ENCODE measurements at places on chromosomes 11 and 22.

GRCh38 chr11:69541501-69542313, 60.2 kb downstream of the LINC01488 start:
- peak; percentile 43 for DNase-seq

DNA sequence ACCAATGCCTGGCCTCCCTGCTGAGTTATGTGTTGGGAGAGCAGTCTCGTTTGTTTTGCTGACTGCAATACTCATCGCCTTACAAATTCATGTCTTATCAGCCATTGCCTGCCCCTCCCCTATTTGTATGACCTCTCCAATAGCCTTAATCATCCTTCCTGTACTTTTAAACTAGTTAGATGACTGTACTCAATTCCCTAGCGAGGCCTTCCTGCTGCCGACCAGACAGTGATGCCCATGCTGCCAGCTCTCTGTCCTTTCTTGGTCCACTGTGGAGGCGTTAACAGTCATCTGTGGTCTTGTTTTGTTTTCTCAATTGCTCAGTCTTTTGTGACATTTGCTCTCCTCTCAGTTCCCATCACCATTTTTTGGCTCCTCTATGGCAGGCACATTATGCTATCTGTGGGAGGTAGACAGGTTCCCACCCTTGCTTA, 20.3 kb upstream of the YPEL1 start:
- no peak for DNase-seq

GRCh38 chr22:41600976-41601375, 11.3 kb upstream of the PMM1 start:
- DNase-seq: no peak

DNA sequence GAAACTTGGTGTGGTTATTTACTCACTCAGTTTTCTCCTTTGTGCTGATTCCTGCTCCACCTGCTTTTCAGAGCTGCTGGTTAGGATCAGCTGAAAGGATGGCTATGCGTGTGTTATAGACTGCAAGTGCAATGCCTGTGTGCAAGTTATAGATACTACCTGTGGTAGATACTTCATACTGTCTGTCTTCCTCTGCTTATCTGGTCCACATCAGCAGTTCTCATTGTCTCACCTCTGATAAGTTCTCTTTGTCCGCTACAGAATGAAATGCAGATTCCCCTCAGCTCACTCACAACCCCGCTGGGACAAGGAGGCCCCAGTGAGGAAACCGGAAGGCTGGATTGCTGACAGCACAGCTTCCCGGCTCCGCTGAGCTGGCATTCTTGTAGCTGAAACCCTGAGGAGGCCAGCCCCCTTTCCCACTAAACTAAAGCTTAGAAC, 37.5 kb upstream of the LYVE1 start:
- no peak for DNase-seq

- no peak for DNase-seq
These were observed 83.6 kb downstream of the CLPB start for GRCh38 chr11:72350752-72351151.

DNA sequence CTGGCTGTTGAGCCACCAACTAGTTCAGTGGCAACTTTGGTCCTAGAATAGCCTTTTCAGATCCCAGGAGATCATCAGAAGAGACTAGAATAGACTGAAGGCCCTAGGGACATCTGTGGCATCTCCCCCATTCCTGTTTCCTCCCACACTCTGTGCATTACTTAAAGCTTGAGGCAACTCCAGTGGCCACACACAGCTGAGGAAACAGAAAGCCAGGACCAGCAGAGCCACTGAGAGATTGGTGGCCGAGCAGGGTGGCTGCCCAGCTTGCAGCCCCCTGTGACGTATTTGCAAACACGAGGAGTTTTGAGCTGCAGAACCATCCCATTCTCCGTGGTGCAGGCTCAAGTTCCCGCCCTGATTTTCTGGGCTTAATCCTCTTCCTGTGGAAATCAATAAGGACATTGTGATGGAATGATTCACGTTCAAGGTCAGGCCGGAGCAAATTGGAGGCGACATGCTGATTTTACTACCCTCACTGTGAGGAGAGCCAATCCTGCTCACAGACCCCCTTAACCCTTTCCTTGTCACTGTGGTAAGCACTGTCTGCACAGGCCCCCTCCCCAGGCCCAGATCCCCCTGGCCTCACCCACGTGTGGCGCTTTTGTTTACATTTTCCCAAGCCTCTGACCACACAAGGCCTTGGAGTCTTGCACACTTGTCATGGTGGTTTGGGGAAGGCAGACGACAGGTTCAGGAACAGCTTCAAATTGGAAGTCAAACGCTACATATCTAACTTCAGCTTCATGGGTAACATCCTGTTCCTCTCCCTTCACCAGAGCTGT, 69.1 kb upstream of the MYOD1 start:
- DNase-seq: no peak

DNA sequence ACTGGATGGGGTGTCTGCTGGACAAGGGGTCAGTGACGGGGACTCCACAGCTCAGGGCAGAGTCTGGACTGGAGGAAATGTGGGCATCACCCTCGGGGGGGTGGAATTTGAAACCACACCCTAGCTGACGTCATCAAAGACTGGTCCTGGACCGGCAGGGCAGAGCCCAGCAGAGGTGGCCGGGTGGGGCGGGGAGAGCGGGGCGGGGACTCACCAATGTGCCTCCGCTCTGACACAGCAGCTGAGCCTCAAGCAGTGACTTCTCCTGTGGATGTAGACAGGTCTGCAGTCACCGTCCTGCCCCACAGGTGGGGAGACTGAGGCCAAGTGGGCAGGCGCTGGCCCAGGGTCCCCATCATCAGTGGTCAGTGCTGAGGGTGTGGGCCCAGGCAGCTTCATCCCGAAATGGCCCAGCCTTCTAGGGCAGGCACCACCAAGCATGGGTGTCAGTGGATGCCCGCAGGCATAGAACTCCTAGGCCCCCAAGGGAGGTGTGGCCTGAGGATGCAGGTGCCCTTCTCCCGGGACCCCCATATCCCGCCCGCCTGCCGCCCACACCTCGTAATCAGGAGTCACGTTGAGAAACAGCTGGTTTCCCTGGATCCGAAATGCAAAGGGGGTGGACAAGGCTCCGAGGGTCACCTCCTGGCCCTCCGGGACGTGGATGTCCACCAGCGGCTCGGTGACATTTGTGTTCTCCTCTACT, 603 bp downstream of the CDHR5 start:
- no peak for DNase-seq

- no peak for DNase-seq
These were observed 238.0 kb upstream of the PLET1 start for GRCh38 chr11:112498701-112499100.

GRCh38 chr22:25840167-25840566, 98.2 kb downstream of the MYO18B start:
- no peak for DNase-seq

- no peak for DNase-seq
These were observed 12.7 kb upstream of the TSGA10IP start for GRCh38 chr11:65932558-65932919.

GRCh38 chr11:101446238-101446637, 137.6 kb downstream of the TRPC6 start:
- no peak for DNase-seq

DNA sequence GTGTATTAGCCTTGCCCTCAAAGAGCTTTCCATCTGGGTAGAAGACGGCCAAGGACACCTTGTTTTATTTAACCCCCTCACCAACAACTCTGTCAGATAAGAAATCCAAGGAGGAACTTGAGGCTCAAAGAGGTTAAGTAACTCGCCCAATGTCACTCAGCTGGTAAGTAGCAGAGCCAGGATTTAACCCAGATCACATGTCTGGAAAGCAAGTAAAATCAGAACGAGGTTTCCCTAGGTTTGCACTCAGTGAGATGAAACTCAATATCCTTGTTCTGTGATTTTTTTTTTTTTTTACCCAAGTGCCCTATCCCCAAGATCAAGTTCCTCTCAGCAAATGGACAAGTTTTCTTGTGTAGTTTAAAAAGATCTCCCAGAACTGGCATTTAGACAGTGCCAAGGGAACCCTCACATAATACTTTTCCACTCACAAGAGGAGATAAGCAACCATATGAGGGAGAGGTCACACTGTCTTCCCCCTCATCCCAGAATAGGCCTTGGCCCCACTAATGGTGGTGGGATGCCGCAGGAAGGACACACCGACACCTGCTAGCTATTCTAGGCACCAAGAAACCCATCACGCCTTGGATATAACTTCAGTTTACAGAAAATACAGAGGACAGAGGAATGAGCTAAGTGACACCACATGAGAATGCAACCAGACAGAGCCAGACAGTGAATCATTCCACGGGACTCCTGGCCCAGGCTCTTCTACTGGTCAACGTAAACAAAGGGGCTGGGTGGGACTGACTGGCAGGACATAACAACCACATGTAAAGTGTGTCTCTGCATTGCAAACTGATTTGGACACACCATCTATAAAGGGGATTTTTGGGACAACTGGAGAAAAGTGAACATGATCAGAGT, 8.6 kb upstream of the ARAP1 start:
- no peak for DNase-seq

- DNase-seq: no peak
These were observed 108.8 kb downstream of the TENM4 start for GRCh38 chr11:79332017-79332416.

- no peak for DNase-seq
These were observed 15.1 kb downstream of the IFT27 start for GRCh38 chr22:36760786-36761185.

- DNase-seq: no peak
These were observed 124.5 kb upstream of the TMEM45B start for GRCh38 chr11:129691142-129691541.

DNA sequence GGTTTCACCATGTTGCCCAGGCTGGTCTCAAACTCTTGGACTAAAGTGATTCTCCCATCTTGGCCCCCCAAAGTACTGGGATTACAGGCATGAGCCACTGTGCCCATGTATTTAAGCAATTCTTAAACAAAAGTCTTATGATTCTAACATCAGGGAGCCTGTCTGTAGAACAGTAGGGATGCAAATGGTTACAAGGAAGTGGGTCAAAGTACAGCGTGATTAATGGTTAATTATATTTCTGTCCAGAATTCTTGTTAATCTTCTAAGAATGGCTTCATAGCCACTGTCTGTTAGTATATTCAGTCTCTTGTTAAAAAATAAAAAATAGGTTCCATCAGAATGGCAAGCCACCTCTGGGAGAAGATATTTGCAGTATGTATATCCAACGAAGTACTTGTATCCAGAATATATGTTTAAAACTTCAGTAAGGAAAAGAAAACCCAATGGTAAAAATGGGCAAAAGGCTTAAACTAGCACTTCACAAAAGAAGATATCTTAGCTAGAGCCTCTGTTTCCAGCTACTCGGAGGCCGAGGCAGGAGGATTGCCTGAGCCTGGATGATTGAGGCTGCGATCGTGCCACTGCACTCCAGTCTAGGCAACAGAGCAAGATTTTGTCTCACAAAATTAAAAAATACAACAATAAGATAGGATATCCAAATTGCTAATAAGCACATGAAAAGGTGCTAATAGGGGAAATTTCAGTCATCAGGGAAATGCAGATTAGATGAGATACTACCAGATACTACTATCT, 22.9 kb downstream of the ATG13 start:
- DNase-seq: no peak

GRCh38 chr22:48238284-48238915, 1476.0 kb downstream of the TBC1D22A start:
- DNase-seq: no peak

DNA sequence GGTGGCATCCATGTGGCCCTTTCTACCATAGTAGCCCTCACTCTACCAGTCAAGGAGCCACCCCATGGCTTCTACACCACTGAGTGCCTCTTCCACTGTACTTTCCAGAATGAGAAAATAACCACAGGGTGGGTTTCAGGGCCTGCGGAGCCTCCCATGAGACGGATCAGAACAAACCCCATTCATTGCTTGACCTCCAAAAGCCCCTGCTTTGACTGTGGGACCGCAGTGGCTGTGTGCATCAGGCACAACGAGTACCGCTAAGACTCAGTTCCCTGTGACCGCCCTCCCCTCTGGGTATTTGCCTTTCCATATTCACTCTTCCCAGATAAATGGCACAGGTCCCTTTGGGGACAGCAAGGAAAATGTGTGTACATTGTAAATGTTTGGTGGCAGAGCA, 11.5 kb upstream of the MRGPRF start:
- no peak for DNase-seq

DNA sequence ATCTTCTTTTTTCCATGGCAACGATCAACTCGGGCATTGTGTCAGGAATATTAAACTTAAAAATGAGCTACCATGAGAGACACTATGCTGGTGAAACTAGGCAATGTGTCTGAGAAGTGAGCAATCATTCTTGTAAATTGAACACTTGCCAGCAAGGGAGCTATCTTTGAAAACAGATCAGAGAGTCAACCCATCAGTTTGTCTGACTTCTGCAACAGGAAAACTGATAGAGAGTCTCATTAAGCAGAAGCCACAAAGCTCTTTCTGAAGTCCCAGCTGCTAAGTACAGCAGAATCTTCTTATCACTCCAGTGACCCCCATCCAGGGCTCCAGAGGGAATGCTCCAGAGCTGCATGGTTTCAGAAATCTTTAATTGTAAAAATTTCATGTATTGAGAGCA, 114.7 kb downstream of the MSANTD4 start:
- DNase-seq: no peak

DNA sequence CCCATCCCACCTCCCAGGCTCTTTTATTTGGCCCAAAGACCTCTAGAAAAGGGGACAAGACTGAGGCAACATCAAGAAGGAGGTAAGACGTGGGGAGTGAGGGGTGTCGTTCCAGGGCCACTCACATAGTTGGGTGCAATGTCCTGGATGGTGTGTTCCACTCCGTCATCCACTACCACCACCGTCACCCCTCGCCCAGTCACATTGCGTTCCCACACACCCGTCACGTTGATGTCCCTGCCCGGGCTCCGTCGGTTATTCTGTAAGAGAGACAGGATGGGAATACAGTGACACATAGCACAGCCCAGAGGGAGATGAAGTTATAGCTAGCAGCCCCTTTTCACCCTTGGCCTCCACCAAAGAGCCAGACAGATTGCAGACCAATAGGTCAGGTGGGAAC, 3.8 kb downstream of the PCSK7 start:
- DNase-seq: no peak

DNA sequence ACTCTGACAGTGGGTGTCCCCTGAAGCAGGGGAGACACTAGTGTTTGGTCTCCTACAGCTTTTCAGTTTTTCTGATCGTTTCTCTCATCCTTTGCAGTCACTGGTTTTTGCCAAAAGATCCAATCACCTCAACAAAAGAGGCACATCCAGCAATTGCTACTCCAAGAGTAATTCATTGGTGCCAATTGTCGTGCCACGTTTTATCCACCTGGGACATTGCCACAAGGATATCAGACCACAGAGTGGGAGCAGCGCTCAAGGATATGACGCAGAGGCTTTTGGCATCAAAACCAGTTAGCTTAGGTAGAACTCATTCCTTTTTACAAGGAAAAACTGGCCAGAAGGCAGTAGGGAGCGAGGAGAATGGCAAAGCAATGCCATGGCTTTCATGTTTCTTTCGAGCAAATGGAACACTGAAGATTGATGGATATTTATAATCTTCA, 40.9 kb upstream of the BLID start:
- no peak for DNase-seq

GRCh38 chr22:35352214-35353111, 28.4 kb upstream of the HMOX1 start:
- DNase-seq: no peak

- DNase-seq: no peak
These were observed 5.8 kb upstream of the TBC1D10A start for GRCh38 chr22:30332551-30332950.
